Stimulated activated CD4-positive, alpha-beta T cell treated with anti-CD3 and anti-CD28 coated beads, Interleukin-4, amount 100 ng/mL, for 24 hours (primary cell): ENCODE measurements at places on chromosomes 16 and 17.
A peak's percentile ranks its signal among the peaks of the same experiment; 100 is the strongest.

- peak; percentile 78 for DNase-seq
Observed at GRCh38 chr17:39867084-39867879, 720 bp upstream of the ZPBP2 start.

DNA sequence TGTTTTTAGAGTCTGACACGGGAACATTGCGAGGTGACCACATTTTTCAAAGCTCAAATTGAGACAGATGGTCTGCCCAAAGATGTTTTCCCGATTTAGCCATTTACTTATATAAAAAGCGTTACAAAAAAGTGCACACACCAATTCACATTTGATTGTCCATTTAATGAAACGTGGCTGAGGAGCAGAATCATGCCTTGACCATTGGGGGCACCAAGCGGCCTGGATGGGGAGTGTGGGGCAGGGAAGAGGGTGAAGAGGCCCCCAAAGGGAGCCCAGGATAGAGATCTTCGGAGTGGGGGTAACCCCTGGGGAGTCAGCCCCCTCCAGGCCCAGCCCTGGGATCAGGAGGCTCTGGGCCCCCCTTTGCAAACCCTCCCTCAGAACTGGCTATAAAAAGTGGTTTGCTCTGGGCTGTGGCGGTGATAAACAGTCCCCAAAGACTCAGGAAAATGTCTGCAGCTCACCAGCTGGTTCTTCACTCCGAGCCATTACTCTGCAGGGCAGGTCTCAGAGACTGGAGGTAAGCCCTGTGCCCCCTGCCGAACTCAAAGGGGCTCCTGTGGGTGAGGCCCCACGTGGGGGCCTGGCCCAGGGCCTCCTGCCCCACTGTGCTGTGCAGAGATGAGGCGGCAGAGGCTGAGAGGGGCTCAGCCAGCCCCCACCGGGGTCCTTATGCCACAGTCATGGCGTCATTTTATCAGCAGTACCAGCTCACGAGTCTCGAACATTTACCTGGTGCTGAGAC, 105.9 kb upstream of the SEC14L1 start:
- no peak for DNase-seq

DNA sequence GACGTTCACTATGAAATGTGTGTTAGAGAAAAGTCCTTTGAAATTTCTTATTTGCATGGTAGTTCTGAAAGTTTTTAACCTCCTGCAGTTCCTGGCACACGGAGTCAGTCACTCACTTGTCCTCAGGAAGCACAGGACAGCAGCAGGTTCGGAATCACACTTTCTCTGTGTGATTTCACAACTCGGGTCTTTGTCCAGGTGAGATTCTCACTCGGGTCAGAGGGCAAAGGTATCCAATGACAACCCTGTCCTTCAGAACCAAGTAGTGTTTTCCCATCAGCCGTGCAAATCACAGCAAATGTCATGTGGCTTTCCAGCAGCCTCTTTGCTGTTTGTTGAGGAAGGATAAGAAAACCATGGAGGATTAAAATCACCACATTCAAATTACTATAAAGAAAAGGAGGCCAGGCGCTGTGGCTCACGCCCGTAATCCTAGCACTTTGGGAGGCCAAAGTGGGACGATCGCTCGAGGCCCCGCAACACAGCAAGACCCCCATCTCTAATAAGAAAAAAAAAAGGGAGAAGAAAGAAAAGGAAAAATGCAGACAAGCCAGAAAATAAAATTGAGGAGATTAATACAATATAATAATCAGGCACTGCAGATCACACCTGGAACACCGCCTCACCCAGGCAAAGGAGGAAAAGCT, 22.0 kb downstream of the ADCY9 start:
- DNase-seq: no peak

DNA sequence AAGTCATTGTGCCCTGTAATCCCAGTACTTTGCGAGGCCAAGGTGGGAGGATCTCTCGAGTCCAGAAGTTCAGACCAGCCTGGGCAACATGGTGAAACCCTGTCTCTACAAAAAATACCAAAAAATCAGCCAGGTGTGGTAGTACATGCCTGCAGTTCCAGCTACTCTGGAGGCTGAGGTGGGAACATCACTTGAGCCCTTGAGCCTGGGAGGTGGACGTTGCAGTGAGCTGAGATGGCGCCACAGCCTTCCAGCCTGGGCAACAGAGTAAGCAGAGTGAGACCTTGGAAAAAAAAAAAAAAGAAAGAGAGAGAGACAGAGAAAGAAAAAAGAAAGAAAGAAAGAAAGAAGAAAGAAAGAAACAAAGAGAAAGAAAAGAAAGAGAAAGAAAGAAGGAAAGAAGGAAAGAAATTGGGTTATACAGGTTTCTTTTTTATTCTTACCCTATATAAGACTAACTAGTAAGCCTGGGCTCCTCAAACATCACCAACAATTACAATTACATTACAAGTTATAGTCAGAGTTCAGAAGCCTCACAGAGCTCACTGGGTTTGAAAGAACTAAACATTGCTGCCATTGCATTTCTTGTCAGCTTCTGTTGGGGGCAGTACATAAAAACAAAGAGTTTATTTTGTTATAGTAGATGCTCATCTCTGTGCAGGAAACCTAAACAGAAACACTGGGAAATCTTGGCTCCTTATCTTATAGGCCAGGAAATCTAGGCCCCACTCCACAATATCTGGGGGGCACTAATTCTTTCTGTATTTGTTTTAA, 6.7 kb upstream of the ABCA9 start:
- DNase-seq: no peak

GRCh38 chr17:37648555-37648954, 5.3 kb upstream of the DDX52 start:
- no peak for DNase-seq
